ENCODE measurements at places on chromosomes 16 and 17.

- DNase-seq = no peak
These were observed 178.6 kb upstream of the TNRC6C start for GRCh38 chr17:77779711-77780539.

DNA sequence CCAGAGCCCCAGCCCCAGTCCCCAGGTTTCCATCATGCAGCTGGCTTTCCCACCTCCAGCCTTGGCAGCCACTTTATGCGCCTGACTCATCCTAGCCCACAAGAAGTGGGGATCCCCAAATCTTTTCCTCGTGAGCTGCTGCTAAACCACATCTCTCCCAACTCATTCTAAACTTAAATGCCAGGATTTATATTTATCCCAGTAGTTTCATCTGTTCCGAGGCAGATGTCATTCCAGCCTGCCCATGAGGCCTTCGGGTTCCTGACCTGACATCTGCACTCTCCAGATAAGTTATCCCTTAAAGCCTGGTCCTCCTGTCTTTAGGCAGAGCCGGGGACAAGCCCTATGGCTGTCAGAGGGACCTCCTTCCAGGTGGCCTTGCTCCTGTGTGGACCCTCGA, 16.6 kb downstream of the PLXDC1 start:
- DNase-seq = no peak

DNA sequence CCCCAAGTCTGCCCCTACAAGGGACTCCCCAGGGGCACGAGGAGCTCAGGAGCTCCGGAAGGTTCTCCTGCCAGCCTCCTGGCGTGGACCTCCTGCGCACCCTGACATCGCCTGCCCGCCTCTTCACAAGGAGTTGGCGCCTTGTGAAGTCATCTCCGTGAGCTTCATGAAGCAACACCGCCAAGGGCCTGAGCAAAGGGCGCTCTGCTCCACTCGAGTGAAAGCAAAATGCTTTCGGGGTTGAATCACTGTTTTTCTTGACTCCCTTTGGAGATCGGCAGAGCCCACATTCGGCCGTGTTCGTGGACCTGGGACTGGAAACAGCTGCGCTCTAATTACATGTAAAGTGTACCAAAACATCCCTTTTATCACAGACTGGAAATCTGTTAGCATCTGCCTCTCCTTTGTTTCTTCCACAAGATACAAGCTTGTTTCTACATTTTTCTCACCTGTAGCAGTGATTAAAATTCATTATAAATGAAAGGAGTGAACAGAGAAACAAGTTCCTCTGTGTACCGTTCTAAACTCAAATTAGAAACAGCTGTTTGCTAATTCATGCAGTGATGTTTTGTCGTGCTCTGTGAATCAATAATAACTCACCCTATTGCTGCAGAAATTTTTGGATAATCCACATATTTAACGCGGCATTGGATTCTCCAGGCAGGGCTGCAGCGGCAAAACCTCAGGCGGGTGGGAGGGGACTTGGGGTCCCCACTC, 203.3 kb downstream of the ZNF423 start:
- no peak for DNase-seq

DNA sequence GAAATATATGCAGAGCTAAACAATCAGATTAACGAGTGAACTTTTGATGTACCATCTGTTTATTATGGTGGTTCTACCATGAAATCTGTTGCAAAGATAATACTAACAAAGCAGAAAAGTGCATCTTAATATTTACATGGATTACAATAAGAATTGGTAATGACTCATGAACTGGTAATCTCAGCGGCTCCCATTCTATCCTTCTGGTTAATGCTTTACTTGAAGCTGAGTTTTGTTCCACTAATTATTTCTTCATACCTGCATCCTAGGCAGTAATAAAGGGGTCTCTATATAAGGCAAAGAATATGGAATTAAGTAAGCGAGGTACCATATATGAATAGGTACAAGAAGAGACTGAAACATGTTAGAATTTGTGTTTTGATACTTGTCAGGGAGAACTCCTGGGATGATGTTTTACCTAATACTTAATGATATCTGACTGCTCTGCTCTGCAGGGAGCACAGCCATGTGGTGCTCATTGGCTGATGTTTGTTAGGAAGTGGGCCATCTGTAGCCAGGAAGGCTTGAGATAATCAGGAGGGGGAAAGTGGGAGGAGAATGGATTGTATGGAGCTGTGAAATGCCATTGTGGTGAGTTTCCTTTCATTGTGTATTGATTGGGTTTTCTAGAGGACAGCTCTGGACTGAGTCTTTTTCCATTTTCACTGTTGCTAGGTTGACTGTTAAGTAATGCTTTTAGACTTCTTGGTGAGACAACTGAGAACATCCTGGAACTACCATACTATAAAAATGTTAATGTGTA, 52.6 kb downstream of the MAP2K6 start:
- peak; percentile 42 for DNase-seq

- no peak for DNase-seq
These were observed 13.6 kb downstream of the VASN start for GRCh38 chr16:4385066-4385788.

DNA sequence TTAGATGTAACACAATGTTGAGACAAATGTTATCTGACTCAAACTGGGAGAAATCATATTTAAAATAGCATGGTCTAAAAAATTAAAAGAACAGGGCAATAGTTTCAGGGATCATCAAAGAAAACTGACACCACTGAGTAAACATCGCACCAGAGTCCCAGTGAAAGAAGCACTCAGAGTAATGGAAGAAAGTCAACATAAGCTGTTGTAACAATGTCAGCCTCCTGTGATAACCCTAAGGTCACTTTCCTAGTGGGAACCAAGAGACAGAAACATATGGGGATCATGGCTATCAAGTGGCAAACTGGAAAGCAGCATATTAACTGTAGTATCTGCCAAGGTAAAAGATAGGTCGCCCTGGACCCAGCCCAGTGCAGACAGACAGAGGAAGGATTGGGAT, 160.8 kb downstream of the CA10 start:
- DNase-seq = no peak

DNA sequence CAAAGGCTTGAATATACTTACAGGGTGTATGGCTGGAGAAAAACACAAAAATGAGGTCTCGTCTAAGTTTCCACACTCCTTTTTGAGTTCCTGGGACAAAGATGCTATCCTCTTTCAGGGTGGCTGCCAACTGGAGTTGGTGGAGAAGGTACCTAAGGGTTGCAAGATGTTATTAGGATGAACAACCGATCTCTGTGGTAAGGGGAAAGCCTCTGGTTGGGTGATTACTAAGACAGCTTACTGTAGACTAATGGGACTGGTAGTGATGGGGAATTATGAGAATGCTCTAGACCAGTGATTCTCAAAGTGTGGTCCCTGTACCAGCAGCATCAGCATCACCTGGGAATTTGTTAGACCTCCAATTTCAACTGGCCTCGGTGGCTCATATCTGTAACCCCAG, 6.0 kb downstream of the ADAT1 start:
- DNase-seq = no peak
